ENCODE measurements at places on chromosomes 2 and 18. TPM values are rescaled to one million over a fixed set of nuclear protein-coding genes. Genes with fewer than 3 reads are reported as not detected.

The SERPINB10 gene
- total RNA-seq: not detected

The PROC gene
- total RNA-seq: not detected

The CABLES1 gene
- total RNA-seq: 25.7 TPM

The DOCK10 gene
- 53.2 TPM for total RNA-seq

- H3K4me3 ChIP-seq: no peak overlapping the region
- no peaks in the 10 kb centered on the region for H3K4me1 ChIP-seq
- no peaks in the 10 kb centered on the region for H3K27me3 ChIP-seq
- no peaks in the 10 kb centered on the region for H3K36me3 ChIP-seq
Measured at GRCh38 chr2:17101596-17101995, 416.6 kb downstream of the RAD51AP2 start.

DNA sequence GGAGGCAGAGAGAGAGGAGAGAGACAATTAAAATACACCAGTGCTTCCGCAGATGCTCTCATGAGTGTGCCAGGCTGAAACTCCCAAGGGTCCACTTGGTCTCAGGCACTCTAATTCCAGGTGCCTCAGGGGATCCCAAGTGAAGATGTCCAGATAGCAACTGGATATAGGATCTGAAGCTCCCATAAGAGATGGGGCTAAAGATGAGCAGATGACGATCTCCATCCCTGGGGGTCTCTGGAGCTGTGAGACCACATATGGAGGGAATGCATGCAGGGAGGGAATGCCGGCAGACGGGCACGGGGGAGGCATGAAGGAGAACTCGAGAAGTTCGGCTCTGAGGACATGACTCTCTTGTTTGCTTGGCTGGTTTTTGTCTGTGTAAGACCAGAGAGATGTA is 223.7 kb upstream of the RAB6C start:
- no peaks in the 10 kb centered on the region for H3K27me3 ChIP-seq
- no peak overlapping the region for H3K4me3 ChIP-seq
- H3K4me1 ChIP-seq: no peaks in the 10 kb centered on the region
- H3K36me3 ChIP-seq: no peaks in the 10 kb centered on the region
- DNase-seq: no peak

GRCh38 chr2:79960519-79960918 is 344.0 kb downstream of the LRRTM1 start:
- no peaks in the 10 kb centered on the region for H3K4me1 ChIP-seq
- no peaks in the 10 kb centered on the region for H3K36me3 ChIP-seq
- no peaks in the 10 kb centered on the region for H3K27me3 ChIP-seq
- no peak overlapping the region for H3K4me3 ChIP-seq
- no peak for DNase-seq

DNA sequence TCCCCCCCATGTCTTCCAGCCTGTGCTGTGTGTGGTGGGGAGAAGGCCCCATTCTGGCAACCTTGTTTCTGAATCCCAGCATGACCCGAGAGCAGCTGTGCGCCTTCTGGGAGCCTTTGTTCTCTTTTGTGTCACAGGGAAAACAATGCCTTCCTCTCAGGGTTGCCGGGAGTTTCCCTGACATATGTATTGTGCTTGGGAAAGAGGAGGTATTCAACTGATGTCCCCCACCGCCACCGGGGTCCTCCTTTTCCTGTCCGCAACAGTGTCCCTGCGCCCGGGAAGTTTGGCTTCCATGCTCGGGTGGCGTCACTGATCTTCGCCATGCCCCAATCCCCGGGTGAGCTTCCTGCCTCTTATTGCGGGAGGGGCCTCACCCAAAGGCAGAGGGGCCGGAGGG is 77.5 kb upstream of the ASB18 start:
- no peak overlapping the region for H3K27ac ChIP-seq
- no peak for DNase-seq
- no peak overlapping the region for H3K4me3 ChIP-seq
- H3K36me3 ChIP-seq: no peaks in the 10 kb centered on the region

DNA sequence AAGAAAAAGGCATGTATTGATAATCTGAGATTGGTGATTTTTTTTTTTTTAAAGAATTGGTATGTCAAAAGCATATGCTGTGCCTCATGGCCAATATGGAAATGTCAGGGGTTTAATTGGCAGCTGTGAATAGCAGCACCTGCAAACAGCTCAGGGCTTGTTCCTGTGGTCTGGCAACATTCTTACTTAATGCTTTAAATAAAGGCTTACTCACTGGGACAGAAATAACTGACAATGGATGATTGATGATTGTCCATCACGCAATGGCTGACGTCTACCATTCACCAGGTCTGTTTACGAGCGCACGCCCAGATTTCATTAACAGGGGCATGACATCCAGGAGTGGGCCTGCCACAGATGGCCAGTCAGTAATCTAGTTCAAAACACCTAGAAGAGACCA is 66.7 kb downstream of the ETAA1 start:
- H3K36me3 ChIP-seq: no peaks in the 10 kb centered on the region
- H3K4me1 ChIP-seq: no peaks in the 10 kb centered on the region
- no peak for DNase-seq
- no peak overlapping the region for H3K27ac ChIP-seq
- H3K4me3 ChIP-seq: no peak overlapping the region
- H3K27me3 ChIP-seq: no peaks in the 10 kb centered on the region

GRCh38 chr18:12657684-12658425 is at the start of gene SPIRE1:
Gene SPIRE1 (minus strand): TSS chr18:12658107. CDS start chr18:12657866, 241 bp downstream.
- no peaks in the 10 kb centered on the region for H3K4me1 ChIP-seq
- H3K27me3 ChIP-seq: no peaks in the 10 kb centered on the region
- DNase-seq: peak; percentile 83
- peak within 1 kb of the TSS; percentile 97 for H3K27ac ChIP-seq
- peak within 1 kb of the TSS; percentile 97 for H3K4me3 ChIP-seq

GRCh38 chr18:39348757-39349156 is 1783.2 kb upstream of the CELF4 start:
- H3K36me3 ChIP-seq: no peaks in the 10 kb centered on the region
- H3K4me1 ChIP-seq: no peaks in the 10 kb centered on the region
- H3K27me3 ChIP-seq: no peaks in the 10 kb centered on the region
- H3K27ac ChIP-seq: no peak overlapping the region

DNA sequence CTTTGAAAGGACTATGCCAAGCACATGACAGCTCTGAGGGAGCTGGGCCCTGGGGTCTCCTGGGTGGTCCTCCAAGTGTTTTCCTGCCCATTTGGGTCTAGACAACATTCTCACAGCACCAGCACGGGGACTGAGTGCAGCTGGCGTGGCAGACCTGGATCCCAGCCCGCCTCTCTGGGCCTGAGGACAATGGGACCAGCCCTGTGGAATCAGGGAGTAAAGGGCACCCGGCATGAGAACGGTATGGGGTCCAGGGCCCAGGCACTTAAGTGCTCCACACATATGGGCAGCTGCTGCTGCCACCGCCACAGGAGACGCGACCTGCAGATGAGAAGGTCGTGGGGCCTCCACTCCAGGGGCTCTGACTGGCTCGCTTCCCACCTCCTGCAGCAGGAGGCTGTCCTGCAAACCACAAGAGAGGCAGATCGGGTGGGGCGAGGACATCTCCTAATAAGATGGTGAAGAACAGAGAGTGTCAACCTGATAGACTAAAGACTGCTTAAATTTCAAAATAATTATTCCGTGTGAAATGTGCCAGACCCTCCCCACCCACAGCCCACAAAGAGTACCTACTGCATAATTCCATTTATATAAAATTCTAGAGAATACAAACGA is 46.3 kb downstream of the FAM178B start:
- H3K27me3 ChIP-seq: no peaks in the 10 kb centered on the region
- no peaks in the 10 kb centered on the region for H3K4me1 ChIP-seq
- peak; percentile 57 for DNase-seq
- no peaks in the 10 kb centered on the region for H3K36me3 ChIP-seq

- H3K4me3 ChIP-seq: no peak overlapping the region
- H3K4me1 ChIP-seq: no peaks in the 10 kb centered on the region
- no peaks in the 10 kb centered on the region for H3K36me3 ChIP-seq
Measured at GRCh38 chr2:98269830-98270229, 76.4 kb upstream of the CNGA3 start.

- H3K4me3 ChIP-seq: no peak overlapping the region
- no peaks in the 10 kb centered on the region for H3K4me1 ChIP-seq
- no peak for DNase-seq
- no peaks in the 10 kb centered on the region for H3K27me3 ChIP-seq
- no peaks in the 10 kb centered on the region for H3K36me3 ChIP-seq
- H3K27ac ChIP-seq: no peak overlapping the region
Measured at GRCh38 chr2:145551686-145552085, 1031.8 kb upstream of the ZEB2 start.

- no peaks in the 10 kb centered on the region for H3K4me1 ChIP-seq
- H3K27me3 ChIP-seq: no peaks in the 10 kb centered on the region
- H3K36me3 ChIP-seq: no peaks in the 10 kb centered on the region
- no peak for DNase-seq
Measured at GRCh38 chr18:31791817-31792579, 31.3 kb upstream of the SLC25A52 start.
